ENCODE measurements at places on chromosomes 5 and 9.
A peak's percentile ranks its signal among the peaks of the same experiment; 100 is the strongest.

- no peak for DNase-seq
Measured at GRCh38 chr9:78994471-78994870, 577.3 kb upstream of the TLE4 start.

- no peak for DNase-seq
Measured at GRCh38 chr9:36101916-36102741, 34.4 kb upstream of the GLIPR2 start.

GRCh38 chr9:90925581-90926257 lies 124.1 kb downstream of the SYK start:
- DNase-seq = no peak

DNA sequence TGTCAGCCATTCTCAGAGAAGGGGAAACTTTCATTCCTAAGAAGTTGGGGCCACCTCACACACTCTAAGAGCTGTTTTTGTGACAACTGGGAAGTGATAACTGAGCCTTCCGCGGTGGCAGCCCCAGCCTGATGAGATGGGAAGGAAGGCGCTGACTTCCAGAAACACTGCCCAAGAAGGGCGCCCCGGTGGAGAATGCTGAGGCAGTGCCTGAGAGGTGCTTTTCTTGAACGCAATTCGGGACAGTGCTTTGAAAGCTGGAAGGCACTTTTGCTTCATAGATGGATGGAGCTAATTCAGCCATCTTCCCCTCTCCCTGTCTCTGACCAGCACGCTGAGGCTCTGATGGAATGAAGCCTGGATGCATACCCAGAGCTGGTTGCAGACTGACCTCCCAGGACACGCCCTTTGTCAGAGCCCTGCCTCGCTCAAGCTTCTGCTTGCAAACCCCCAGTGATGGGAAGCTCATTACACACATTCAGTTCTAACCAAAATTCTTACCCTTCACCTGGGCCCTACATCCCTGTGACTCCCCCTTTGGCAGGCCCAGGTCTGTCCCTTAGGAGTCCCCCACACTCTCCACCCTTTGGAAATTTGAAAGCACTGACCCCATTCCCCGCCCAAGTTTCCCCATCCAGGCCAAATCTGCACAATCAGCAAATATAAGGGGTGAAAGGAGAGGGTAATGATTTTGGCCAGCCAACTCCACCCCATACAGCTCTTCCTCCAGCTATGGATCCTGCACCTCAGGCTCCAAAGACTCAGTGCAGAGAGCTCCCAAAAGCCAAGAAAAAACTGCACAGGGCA lies 66.6 kb upstream of the SLC25A51 start:
- DNase-seq = no peak

DNA sequence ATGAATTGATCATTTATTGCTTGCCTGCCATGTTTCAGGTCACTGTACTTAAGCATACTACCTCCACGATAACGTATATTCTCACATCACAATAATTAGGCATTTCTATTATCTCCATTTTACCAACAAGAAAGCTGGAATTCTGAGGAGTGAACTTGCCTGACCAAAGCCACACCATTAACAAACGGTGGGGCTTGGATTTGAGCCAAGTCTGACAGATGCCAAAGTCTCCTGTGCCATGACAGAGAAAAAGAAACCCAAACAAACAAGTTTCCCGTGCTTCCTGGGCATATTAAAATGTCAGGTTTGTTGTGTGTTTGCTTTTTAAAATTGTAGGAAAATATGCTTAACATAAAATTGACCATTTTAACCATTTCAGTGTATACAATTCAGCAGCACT lies 40.8 kb upstream of the KCNV2 start:
- DNase-seq = no peak

DNA sequence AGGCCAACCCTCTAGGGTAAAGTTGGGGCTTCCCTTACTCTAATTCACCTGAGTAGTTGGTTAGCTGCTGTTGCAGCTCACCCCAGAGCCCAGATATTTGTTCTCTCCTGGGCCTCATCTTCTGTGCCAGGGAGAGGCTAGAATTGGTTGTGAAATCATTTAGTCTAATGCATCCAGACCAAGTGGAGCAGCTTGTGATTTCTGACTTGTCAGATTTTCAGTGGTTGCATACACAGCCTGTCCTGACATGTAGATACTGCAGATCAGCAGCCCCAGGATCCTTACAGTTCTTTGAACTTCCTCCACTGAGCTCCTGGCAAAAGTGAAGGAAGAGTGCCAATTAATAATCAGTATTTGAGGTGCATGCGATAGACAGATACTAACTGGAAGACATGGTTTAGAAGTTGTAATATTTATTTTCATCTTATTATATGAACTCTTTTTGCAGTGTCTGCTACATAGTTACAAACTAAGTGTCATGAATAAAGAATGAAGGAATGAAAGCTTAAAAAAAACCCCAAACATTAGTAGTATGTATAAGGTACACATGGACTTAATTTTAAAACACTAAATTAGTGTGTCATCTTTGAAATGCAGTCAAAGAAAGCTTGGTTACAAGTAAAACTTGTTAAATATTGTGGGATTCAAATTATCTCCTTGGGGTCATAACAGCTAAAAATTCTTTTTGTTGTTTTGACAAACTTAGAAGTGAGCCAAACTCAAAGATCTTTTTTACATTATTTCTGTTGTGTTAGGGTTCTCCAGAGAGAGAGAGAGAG lies 128.5 kb downstream of the VPS13A start:
- DNase-seq = no peak

DNA sequence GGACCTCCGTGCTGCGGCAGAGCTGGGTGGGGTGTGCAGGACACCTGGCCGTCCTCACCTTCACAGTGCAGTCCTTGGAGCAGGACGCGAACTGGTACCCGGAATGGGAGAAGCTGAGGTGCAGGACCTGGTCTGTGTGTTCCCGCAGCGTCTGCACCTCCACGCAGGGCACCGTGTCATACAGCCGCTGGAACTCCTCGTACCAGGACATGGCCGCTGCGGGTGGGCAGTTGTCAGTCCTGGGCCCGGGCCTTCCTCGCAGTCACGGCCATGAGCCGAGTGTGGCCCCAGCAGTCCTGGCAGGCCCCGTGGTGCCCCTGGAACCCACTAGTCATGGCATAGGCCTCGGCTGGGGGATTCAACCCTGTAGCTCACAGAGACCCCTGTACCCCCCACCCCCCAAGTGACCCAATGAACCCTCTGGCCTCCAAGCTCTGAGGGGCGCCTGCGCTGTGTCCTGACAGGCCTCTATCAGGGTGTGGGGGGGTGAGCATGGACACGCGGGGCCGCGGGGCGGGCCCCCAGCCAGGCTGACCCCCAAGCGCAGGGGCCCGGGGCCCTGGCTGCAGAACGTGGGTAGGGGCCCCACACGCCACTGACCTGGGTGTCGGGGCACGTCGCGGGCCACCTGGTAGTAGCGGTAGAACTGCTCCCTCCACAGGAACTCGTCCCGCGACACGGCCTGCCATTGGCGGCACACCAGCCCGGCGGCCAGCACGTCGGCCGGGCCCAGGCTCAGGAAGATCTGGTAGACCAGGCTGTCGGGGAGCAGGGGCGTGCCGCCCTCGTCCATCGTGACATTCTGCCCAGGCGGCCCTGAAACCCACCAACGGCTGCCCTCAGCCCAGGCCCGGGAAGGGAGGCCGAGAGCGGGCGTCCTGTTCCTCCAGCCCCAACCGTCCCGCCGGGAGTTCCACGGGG lies 987 bp downstream of the FBXW5 start:
- peak; percentile 58 for DNase-seq

GRCh38 chr9:104606152-104606551 lies 725 bp upstream of the OR13C2 start:
- DNase-seq = no peak

DNA sequence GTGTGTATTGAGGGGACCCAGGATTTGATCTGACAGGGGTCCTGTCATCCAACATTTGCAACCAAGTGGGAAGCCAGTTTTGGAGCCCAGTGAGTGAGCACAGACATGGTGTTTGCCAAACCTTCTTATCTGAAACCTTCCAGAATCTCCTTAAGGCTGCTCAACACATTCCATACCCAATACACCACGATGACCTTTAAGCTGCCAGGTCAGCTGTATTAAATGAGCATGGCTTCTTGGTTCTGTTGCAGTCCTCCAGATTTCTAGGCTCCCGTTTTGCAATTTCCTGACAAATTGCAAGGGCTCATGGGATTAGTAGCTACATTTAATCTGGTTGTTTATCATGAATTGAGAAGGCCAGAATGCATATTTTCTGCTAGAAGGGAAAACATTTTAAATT lies 124.2 kb upstream of the ATP10B start:
- DNase-seq = no peak
